Cortex of kidney (tissue), 1 donor: ENCODE measurements at places on chromosomes 13 and 19.

DNA sequence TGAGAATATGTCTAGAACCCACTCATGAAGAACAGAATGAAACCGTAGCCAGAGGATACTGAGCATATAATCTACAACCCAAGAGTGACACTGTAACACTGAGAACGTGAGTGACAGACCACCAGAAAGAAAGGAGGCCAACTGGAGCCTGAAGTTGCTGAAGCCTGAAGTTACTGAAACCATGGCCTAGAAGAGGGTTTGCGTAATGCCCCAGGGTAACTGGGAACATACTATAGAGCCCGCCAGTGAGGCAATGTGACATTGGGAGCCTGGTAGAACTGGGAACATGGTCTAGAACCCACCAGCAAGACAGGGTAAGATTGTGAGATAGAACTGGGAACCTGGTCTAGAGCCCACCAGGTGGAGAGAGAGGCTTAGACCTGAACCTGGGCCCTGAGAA lies 15.5 kb upstream of the TNFSF14 start:
- no peak for DNase-seq

DNA sequence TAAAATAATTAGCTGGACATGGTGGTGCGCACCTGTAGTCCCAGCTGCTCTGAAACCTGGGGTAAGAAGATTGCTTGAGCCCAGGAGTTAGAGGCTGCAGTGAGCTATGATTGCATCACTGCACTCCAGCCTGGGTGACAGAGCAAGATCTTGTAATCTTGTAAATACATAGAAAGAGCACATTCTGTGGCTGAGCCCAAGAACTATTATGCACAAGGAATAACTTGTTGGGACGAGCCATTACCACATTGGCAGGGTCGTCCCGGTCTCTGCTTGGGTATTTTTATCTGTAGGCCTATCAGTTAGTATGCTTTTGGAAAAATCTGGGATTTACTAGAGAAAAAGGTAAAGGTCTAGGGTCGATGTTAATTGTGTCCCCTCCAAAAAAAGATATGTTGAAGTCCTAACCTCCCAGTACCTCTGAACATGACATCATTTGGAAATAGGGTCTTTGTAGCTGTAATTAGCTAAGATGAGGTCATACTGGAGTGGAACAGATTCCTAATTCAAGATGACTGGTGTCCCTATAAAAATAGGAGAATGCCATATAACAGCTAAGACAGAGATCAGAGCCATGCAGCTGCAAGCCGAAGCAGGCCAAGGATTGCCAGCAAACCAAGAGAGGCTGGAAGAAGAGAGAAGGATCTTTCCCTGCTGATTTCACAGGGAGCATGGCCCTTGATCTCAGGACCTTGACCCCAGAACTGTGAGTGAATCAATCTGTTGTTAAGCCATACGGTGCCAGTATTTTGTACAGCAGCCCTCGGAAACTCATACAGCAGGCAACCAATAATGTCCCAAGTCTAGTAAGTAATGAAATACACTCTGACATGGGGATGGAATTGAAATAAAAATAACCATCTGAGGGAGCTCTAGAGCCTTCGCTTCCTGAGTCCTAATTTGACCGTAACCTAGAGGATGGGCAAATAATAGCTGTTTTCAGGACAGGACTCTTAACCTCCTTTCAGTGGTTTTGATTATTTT lies 77.0 kb downstream of the TM9SF2 start:
- DNase-seq: no peak

DNA sequence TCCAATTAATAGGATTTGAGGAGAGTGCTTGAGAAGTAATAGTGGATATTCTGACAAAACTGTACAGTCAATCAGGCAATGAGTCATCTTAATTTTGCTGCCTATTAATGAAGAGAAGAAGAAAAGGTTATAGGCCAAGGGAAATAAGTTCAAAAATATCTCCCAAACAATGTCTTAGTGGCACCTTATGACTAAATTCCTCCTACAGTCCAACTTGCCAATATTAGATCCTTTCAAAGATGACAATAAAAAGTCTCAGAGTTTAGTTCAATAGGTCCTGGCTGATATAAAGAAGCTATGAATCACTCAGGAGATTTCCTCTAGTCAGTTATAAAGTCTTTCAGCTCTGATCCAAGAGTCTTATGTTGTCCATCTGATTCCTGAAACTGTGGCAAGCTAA lies 27.9 kb downstream of the UGGT2 start:
- DNase-seq: no peak

- DNase-seq: no peak
Measured at GRCh38 chr13:75811361-75811760, 175.2 kb downstream of the LMO7 start.

DNA sequence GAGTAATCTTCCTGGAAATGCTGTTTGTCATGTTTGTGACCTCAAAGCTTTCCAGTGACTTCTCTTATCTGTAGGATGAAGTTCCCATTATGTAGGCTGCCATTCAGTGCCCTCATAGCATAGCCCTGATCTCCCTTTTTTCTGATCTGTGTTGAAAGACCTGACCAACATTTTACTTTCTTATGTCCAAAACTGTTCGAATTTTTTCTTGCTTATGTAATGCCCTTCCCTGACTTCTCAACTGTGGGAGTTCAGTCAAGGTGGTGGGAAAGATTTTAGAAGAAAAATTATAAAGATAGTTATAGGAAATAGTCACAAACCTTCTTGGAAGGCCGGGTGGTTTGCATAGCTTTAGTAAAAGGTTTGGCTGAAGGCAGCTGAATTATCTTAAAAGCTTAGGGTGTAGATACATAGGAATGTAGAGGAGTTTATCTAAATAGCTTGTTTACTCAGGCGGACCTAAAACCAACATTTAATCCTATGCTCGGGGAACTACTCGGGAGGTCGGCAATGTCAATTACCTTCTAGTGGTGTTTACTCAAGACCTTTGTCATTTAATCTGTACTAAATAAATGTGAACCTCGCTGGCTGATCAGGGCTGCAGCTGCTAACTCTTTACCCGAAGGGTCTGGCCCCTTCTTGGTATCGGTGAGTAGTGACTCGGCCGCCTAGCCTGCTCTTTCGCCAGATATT lies 44.3 kb downstream of the PSG3 start:
- no peak for DNase-seq

DNA sequence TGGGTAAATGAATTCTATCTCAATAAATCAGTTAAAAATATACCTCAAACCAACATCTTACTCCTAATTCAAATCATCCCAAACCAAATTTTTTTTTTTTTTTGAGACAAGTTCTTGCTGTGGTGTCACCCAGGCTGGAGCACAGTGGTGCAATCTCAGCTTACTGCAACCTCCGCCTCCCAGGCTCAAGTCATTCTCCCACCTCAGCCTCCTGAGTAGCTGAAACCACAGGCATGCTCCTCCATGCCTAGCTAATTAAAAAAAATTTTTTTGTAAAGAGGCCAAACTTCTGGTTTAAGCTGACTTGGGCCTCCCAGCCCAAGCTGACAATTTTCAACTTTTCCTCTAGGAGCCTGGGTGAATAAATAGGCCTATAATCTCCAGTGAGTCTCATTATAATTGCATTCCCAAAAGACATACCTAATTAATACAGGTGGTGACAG lies 22.1 kb upstream of the OLFM2 start:
- no peak for DNase-seq

- DNase-seq: no peak
Measured at GRCh38 chr13:51579676-51580075, 4.6 kb upstream of the WDFY2 start.

DNA sequence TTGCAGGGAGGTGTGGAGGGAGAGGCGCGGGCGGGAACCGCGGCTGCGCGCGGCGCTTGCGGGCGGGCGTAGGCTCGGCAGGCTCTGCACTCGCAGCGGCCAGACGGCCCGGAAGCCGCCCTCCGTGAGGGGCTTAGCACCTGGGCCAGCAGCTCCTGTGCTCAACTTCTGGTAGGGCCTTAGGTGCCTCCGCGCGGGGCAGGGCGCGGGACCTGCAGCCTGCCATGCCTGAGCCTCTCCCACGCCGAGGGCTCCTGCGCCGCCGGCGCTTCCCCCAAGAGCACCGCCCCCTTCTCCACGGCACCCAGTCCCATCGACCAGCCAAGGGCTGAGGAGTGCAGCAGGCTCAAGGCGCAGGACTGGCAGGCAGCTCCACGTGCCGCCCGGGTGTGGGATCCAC lies 940.8 kb upstream of the PCDH9 start:
- DNase-seq: no peak

GRCh38 chr13:99267927-99268326 lies 9.7 kb upstream of the GPR18 start:
- DNase-seq: no peak

- no peak for DNase-seq
Measured at GRCh38 chr13:99063952-99064351, 86.1 kb upstream of the DOCK9 start.

- DNase-seq: no peak
Measured at GRCh38 chr19:52451241-52451640, 2.1 kb upstream of the ZNF578 start.

- no peak for DNase-seq
Measured at GRCh38 chr19:35397064-35397463, 26.2 kb downstream of the GPR42 start.

DNA sequence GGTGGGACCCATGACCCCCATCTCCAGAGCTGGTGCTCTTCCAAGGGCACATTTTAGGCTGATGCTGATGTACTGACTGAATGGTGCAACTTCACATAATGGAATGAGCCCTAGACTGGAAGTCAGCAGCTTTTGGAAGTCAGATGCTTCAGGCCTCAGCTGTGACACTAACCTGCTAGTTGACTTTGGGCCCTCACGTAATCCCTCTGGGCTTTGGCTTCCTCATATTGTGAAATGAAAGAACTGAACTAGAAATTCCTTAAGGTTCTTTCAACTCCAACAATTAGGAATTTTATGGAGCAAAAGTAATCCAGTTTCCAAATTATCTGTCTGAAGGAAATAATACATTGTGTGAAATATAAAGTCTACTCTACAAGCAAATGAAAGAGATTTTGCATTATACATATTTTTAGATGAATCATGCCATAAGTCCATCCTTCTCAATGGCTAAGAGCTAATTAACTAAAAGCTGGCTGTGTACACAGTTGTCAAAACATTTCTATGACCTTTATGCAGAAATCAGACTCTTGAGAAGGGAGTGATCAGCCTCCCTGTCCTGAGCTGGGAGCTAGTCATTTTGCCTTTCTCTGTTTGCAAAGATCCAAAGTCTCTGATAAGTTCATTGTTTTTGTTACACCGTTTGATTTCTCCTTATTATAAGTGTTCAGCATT lies 204.2 kb downstream of the DCLK1 start:
- DNase-seq: no peak

DNA sequence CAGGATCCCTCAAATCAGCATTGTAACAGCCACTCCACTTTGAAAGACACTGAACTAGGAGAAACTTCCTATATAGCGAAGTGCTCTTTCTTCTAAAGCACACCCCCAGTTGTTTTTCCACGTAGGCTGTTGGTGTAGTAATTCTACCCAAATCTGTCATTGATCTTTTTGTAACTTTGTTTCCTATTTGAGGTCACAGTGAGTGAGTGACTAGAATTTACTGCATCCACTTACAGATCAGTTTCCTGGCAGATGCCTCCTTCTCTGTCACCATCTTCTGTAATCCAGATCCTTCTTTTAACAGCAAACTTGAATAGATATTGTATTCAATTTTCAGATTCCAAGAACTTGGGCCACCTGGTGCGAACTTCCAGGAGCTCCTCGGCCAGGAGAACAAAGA lies 15.3 kb downstream of the ZAR1L start:
- DNase-seq: no peak

DNA sequence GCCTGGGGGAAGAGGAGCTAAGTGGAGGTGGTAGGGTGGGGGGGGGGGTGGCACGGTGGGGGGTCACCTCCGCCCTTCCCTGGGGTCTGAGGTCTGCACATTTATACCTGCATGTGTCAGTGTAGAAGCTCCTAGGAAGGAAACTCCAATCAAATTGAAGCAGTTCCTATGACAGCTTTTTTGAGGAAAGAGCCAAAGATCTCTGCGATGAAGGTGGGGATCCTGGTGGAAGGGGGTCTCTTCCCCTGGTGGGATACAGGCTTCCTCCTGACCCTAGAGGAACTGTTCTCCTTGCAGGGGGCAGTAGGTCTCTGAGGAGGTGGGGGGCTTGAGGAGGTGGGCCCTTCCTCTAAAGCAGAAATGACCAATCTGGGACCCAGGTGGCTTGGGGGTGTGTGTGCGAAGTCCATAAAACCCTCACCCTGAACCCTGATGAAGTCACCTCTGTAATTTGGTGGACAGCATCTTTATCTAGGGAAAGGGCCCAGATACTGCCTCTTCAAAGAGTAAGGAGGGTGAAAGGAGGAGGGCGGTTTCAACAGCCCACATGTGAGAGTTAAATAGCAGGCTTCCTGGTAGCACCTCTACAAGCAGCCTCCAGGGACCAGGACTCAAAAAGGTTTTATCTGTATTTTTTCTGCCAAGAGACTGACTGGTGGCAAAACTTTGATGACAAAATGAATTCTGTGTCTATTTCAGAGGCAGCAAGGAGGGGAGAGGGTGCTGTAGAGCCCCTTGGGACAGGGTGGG lies 12.9 kb downstream of the RANBP3 start:
- DNase-seq: no peak

GRCh38 chr19:2359992-2360685 lies at the start of gene TMPRSS9:
Gene TMPRSS9, plus strand, starts transcription at chr19:2360265. Its CDS starts 29,521 bp downstream, at chr19:2389786.
- DNase-seq: no peak

- no peak for DNase-seq
Measured at GRCh38 chr19:46297700-46298478, 1.0 kb downstream of the HIF3A start.

DNA sequence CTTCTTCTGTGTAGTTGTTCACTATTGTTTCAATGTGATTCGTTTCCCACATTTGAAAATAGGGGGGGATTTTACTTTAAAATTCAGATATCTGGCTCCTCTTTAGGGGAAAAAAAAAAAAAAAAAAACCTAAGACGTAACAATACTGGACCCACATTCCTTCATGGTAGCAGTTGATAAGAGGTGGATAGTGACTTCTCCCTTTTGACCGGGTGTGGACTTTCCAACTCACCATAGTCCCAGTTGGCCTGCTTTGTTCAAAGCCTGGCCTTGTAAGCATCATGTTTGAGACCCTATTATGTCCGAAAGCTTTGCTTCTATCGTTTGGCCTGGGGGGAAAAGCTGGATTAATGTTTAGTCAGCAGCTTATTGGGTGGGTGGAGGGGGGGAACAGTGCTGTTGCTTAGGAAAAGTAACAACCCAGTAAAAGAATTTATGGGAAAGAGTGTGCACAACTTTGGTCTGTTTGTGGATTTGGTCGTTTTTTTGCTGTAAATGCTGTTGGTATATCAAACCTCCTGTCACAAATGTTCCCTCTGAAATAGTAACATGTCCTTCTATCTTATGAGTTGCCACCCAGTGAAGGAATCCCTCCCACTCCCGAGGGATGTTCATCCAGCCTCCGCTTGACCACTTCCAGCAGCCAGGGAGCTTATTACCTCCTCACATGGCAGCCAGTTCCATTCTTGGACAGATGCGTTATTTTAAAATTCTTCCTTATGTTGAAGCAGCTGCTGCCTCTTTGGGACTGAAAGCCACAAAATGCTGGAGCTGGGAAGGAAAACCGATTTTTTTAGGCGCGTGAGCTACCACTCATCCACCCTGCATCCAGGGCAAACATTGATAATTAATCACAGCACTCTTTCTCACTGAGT lies 10.4 kb downstream of the SAMD4B start:
- no peak for DNase-seq

GRCh38 chr19:1857648-1858326 lies 5.6 kb downstream of the KLF16 start:
- no peak for DNase-seq

GRCh38 chr19:50357178-50358100 lies 8.0 kb downstream of the NAPSA start:
- no peak for DNase-seq
